PC-9 (cell line): ENCODE measurements at places on chromosomes 1 and 21. TPM values are rescaled to one million over a fixed set of nuclear protein-coding genes. Genes with fewer than 3 reads are reported as not detected.
A peak's percentile ranks its signal among the peaks of the same experiment; 100 is the strongest.

The GGPS1 gene
- 47.4 and 61.7 TPM in 2 replicates for total RNA-seq

The KIF26B gene
- total RNA-seq = 0.11 and 0.25 TPM in 2 replicates

The OR2L3 gene
- total RNA-seq = not detected in 2 replicates

The VCAM1 gene
- total RNA-seq = not detected in 2 replicates

- peaks cover 11% of the 10 kb centered on the region for H3K36me3 ChIP-seq
- H3K27me3 ChIP-seq = no peaks in the 10 kb centered on the region
- no peaks in the 10 kb centered on the region for H3K4me1 ChIP-seq
- no peak for DNase-seq
- no peak overlapping the region for H3K4me3 ChIP-seq
- no peak overlapping the region for H3K27ac ChIP-seq
These were observed 104.6 kb upstream of the L1TD1 start for GRCh38 chr1:62090016-62090415.

- H3K27me3 ChIP-seq = no peaks in the 10 kb centered on the region
- no peaks in the 10 kb centered on the region for H3K4me1 ChIP-seq
- no peak for DNase-seq
- no peaks in the 10 kb centered on the region for H3K36me3 ChIP-seq
These were observed 8.4 kb upstream of the PRMT2 start for GRCh38 chr21:46626975-46627501.

- peaks cover 11% of the 10 kb centered on the region for H3K4me1 ChIP-seq
- H3K27ac ChIP-seq = no peak overlapping the region
- peak overlapping the region; percentile 75 for H3K4me3 ChIP-seq
- H3K36me3 ChIP-seq = no peaks in the 10 kb centered on the region
- no peak for DNase-seq
These were observed 427 bp downstream of the AKR7A2 start for GRCh38 chr1:19311503-19311930.

GRCh38 chr1:174712541-174712940 lies 264.8 kb downstream of the GPR52 start:
- no peak overlapping the region for H3K27ac ChIP-seq
- no peak for DNase-seq
- no peak overlapping the region for H3K4me3 ChIP-seq
- no peaks in the 10 kb centered on the region for H3K36me3 ChIP-seq
- H3K27me3 ChIP-seq = no peaks in the 10 kb centered on the region

DNA sequence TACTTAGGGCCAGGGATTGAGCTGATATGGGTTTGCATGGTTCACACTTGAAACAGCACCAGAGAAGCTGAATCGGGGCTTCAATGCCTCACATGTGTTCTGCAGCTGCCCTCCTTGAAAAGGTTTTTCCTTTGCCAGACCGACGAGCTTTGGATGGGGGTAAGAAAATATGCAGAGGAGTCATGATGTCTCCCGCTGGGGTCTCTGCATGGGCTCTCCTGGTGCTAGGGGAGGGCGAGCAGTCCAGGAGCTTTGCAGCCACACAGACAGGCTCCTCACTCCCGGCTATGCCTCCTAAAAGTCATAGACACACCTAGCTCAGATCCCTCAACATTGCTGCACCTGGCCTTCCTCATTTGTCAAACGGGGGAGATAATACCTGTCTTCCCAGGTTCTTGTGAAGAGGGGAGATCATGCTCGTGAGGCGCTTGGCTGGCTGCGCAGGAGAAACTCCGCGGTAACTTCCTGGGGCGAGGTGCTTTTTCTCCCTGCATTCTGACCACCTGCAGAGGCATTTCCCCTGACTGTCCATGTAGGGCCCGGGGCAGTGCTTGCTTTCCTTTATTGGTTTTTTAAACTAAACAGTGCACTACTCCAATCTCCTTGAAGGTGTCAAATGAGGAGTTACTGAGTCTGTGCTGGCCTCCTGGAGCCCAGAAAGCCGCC lies 112.4 kb downstream of the PLXNA2 start:
- no peaks in the 10 kb centered on the region for H3K36me3 ChIP-seq
- H3K27ac ChIP-seq = peak overlapping the region; percentile 49; the same call in 1 of the 2 replicates
- no peaks in the 10 kb centered on the region for H3K27me3 ChIP-seq
- peaks cover 35% of the 10 kb centered on the region for H3K4me1 ChIP-seq
- DNase-seq = no peak

DNA sequence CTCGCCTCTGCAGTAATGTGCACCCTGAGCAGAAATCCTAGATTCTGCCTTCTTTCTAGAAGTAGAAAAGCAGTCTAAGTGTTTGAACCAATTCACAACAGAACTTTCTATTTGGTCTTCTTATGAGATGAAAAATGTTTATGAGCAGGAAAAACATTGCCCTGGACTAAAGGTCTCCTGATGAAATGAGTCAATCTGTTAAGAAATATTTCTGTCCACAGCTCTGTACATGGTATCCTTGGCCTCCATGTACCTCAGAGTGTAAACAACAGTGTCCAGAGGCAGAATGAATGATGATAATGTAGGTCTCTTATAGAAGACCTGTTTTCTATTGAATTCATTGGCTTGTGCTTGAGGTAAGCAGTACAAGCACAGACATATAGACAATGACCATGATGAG lies 6.2 kb upstream of the APCS start:
- H3K27me3 ChIP-seq = no peaks in the 10 kb centered on the region
- DNase-seq = no peak
- no peaks in the 10 kb centered on the region for H3K4me1 ChIP-seq
